ENCODE measurements at places on chromosomes 1 and 21.
A peak's percentile ranks its signal among the peaks of the same experiment; 100 is the strongest.

GRCh38 chr21:45244799-45245340 is 42.8 kb downstream of the POFUT2 start:
- DNase-seq = no peak

DNA sequence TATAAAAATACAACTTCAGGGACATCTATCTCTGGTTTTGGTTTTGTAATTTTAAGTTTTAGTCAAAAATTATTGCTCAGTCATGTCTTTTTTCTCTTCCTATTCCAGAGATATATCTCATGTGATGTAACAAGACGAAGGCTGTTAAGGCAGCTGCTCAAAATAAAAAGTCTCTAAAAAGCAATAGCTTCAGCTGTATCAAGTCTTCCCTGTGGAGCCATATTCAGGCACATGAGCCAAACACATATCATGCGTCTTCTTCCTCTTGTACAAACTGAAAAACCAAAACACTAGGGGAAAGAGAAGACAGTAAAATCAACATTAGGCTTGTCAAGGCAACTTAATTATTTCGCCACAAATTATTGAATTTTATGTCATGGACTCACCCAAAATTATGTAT is 240.7 kb downstream of the NRIP1 start:
- no peak for DNase-seq

DNA sequence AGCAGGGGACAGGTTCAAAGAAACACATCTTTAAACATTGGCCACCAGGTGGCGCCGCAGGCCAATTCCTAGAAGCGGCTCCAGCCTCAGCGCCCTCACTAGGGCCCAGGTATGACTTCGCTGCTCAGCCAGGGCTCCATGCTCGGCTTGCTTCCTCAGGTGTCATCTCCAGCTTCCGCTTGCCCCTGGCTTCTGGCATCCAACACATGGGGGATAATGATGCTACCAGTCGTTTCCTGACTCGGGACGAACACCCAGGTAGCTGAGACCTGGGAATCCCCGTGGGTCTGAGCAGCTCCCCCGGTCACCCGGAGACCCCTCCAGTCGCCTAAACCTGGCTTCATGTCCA is 8.5 kb upstream of the MEX3A start:
- peak; percentile 79 for DNase-seq

DNA sequence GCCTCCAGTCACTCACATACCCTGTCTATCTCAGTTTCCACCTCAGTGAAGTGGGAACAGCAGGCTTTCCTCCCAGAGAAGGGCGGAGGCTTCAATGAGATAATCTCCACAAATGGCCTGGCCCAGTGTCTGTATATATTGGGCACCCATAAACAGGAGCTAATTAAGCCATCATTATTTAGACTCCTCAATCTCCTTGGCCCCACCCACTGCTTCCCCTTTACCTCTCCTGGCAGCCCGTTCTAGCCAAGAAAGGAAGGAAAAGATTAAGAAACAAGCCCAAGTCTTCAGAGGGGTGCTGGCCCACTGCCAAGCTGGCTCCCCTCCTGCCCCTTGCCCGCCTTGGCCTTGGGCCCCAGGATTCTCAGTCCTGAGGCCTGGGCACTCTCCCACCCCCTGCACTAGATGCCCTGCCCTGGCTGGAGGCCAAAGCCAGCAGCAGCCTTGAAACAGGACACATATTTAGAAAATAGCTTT is 15.9 kb upstream of the EPB41 start:
- DNase-seq = no peak

DNA sequence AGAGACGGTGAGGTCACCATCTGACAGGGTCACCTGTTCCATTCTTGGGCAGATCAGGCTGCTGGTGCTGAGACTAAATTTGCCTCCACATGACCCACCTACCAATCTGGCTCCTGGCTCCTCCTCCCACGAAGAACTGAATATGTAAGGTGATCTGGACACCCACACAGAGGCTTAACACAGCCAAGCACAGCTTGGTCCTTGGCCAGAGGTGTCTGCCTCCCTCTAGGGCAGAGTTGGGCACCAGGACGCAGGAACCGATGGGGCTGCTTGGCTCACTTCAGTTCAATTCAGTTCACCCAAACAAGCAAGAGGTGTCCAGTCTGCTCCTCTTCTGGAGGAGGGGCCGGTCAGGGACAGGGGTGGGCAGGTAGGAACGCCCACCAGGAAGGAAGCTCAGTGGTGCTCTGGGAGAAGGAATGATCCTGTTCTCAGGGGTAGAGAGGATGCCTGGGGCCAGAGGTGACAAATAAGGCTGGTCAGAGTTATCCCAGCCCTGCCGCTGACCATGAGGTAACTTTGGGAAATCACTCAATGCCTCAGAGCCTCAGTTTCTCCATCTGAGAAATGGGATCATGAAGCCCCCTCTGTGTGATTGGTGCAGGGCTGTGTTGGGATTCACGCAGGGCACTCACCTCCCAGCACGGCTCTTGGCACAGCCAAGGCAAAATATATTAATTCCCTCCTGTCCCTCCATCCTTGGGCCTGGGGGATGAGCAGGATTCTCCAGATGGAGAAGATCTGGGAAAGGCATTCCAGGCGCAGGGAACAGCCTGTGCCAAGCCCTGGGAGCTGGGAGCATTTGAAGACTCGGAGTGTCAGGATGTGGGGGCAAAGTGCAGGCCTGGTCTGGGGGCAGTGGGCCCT is 284.5 kb downstream of the PTPRU start:
- no peak for DNase-seq

GRCh38 chr1:79207331-79207730 is 200.8 kb upstream of the ADGRL4 start:
- no peak for DNase-seq

Measured in activated effector memory CD4-positive, alpha-beta T cell treated with Interleukin-2 at 50 U/mL for 16 hours (primary cell).